Spinal cord (tissue), 10 donors: ENCODE measurements at places on chromosomes 5 and 9.
A peak's percentile ranks its signal among the peaks of the same experiment; 100 is the strongest.

DNA sequence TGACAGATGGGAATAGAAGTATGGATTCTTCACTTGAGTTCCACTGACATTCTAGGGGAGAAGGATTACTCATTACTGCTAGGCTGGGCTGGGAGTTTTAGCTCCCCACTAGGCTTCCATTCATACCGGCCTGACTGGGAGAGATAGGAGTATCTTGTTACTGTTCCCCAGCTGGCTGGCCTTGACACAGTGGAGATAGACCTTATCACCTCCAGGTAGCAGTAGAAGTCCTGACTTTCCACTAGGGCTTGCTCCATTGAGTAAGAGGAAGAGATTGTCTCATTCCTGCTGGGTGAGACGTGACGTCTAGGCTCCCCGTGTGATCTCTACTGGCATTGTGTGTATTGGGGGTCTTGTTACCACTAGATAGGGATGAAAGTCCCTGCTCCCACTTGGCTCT, 156.4 kb downstream of the CACNA1B start:
- DNase-seq: no peak

- no peak for DNase-seq
Observed at GRCh38 chr5:90962481-90962880, 403.9 kb downstream of the ADGRV1 start.

- no peak for DNase-seq
Observed at GRCh38 chr5:135891791-135892190, 3.9 kb downstream of the IL9 start.

DNA sequence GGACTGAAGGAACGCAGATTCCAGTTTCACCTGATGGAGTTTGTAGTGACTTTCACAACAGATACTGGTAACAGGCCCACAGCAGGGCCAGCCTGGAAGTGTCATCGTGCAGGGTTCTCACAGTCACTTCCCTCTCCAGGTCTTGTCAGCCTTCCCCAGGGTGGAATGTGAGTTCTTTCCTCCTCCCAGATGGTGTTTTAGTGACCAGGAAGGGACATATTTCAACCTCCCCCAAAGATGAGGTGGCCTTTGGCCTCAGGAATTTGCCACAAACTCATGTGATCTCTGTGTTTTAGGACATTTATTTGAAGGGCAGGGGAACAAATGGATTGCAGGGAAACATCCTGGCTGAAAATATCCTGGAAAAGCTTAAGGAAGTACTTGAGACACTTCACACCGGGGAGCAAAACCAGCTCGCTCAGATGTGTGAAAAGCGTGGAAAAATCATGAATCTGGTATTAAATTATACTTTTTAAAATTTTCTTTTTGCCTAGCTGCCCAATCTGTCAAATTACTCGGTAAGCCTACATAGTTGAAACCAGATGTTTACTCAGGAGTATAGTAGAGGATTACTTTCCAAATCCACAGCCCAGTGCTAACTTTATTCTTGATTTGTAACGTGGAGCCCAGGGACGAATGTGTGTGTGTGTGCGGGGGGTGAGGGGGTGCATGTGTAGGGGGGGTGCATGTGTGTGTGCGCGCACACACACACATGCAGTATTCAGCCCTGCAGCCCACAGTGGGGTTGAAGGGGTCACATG, 66.8 kb downstream of the PTPDC1 start:
- DNase-seq: no peak

DNA sequence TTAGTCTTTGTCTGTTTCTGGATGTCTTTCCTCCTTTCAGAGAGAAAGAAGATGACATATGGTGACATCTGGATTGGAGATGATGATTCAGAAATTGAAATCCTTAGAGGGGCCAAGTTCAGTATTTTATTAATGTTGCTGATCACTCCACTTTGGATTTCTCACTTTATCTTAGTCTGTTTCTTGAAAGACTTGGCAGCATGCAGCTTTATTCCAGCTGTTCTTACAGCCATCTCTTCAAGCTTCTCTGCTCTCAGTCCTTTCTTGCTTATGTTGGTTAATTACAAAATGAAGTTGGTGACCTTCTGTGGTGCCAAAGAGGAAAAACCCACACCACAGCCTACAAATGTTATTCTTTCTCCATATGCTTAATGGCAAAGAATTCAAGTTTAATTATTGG, 62.1 kb downstream of the SNCAIP start:
- no peak for DNase-seq

DNA sequence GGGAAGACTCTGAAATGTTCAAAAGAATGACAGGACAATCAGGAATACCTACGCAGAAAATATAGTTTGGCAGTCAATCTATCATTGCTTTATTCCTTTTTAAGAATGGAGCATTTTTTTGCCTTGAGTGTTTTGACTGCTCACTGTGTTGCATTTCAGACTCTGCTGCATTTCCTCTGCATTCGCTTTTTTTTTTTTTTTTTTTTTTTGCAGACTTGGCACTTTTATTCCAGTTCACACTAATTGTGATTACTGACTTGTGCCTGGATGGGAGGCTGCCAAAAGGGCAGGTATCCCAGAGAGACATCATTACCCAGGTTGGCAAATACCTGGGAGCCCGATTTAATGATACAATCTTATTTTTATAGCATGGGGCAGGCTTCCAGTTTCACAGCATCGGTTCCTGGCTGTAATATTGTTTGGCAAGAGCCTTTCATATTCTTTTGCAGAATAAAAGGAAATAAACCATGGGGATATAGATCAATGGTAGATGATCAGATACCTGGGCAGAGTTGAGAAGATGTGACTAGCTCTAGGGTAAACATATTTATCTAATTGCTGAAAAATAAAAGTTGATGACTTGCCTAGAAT, 1132.6 kb downstream of the MAT2B start:
- DNase-seq: peak; percentile 7

DNA sequence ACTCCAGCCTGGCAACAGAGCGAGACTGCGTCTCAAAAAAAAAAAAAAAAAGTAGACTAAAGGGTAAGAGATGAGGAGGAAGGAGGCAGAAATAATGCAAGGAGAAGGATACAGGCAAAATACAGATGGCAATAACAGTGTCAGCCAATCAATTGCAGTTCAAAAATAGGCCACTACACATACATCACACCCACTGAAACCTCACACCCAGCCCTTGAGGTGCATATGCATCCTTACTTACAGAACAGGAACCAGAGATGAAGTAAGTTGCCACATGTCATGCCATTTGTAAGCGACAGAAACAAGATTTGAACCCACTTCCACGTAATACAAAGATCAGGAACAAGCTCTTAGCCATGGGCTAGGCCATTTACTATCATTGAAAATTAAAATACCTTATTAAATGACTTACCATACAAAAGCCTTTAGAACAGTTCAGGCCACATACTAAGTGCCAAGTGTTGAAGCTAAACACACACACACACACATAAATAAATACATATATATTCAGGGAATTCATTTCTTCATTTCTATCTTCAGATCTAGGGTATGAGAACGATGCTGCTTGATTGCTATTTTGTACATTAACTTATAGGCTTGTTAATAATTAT, 98.4 kb downstream of the FNBP1 start:
- no peak for DNase-seq

GRCh38 chr9:88723751-88724150, 188.8 kb downstream of the NXNL2 start:
- no peak for DNase-seq

DNA sequence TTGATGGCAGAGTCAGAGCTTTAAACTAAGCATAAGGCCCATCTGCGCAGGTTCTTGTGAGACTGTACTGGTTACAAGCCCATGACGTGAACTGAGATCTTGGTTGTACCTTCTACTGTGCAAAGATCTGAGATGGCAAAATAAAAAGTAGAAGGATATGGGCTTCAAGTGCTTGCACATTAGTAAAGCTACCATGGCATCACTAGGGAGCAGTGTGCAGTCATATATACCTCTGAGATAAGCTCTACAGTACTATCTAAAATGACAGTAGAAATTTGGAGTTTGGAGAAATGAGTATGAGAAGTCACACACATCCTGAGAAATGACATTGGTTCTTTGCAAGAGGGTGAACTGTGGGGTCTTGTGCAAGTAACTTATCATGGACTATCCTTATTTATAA, 408.2 kb upstream of the PRR16 start:
- DNase-seq: peak; percentile 26

- no peak for DNase-seq
Observed at GRCh38 chr5:156383510-156384265, 56.7 kb downstream of the SGCD start.

DNA sequence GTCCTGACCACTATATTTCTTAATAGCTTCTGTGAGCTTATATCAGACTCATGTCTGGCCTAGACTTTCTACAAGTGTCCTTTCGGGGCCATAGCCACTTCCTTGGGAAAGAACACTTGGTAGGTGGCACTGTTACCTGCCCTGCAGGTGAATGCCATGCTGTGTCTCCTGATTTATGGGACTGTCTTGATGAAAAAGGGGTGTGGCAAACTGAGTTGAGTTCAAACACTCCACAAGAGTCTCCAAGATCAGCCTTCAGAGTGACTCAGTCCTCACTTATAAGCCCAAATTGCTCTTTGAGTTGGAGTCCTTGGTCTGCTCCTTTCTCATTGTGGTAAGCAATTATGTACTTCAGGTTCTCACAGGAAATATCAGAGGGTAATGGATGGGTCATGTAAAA, 9.9 kb upstream of the ANKHD1 start:
- DNase-seq: no peak

DNA sequence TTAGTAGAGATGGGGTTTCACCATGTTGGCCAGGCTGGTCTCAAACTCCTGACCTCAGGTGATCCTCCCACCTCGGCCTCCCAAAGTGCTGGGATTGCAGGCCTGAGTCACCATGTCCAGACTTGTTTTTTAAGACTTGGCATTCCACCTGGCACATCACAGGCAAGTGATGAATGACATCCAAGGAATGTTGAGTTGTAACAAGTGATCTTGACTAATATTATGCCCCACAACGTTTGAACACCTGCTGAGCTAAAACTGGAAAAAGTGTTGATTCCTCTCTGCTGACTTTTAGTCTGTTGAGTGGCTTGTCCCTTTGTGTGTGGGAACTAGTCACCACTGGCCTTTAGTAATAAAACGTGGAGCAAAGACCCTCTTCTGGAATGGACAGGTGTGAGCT, 54.6 kb downstream of the SUB1 start:
- no peak for DNase-seq

DNA sequence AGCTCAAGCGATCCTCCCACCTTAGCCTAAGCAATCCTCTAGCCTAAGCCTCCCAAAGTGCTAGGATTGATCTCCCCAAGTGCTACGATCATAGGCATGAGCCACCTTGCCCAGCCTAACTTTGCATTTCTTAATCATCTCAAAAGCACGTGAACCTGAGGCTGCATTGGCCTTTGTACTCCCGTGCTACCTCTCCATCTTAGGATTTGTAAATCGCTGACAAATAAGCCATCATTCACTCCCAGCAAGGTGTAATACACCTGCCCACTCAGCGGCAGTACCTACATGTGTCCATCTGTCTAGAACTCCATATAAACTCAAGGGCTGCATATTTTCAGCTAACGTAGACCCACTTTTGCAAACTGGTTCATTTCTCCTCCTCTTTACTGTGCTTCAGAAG, 2.8 kb downstream of the ANKH start:
- DNase-seq: no peak

- DNase-seq: no peak
Observed at GRCh38 chr9:132167192-132167591, 5.3 kb downstream of the NTNG2 start.

DNA sequence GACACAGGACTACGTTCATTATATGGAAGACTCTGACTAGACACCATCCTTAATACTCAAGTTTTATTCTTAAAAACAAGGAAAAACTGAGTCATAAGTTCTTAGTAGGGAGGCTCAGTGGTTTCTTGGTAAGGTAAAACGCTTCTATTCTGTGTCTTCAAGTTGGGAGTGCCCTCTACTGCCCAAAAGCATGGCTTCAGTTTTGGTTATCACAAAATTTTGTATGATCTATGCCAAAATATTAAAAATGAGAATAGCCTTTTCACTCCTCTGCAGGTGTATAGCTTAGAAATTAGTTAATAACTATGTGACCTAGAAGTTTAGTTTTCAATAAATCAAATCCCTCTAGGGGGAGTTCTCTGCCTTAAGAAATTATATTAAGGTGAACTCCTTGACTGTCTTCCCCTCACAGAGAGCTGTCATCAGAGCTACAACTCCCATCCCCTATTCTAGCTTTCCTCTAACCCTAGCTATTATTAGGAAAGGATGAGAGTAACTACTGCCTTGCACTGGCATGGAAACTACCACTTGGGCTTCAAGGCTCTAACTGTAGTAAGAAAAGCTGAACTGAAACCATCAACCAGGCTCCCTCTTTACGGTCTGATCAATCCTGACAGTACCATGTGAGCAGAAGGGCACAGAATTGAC, 189.7 kb downstream of the GNAQ start:
- no peak for DNase-seq

- DNase-seq: no peak
Observed at GRCh38 chr5:76527685-76528161, 95.5 kb downstream of the F2RL2 start.

DNA sequence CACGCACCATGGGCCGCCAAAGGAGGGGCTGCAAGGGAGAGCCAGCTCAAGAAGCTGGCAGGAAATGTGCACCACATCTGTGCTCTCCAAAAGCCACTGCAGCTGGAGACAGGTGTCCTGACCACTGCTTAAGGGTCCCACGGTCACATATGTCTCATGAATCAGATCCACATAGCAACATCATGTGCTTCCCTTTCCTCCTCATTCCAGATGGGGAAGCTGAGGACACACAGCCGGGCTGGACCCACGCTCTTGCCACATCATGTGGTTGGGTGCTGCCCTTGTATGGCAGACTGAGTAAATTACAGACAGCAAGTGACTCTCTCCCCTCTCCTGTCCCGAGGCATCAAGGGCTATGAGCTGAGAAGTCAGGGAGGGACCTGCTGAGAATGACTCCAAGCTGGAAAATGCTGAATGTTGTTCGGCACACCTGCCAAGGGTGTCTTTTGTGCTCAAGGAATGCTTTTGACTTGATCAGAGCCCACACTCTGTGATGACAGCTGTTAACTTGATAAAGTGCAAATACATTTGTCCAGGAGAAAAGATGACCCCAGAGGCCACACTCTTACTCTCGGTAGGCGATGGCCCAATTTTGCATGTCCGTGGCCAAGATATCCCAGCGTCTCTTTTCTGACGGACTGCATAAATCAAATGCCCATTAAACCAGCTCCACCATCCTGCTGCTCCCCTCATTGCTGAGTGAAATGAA, 58.2 kb downstream of the NSUN2 start:
- no peak for DNase-seq

- DNase-seq: no peak
Observed at GRCh38 chr9:97689401-97690180, 7.5 kb downstream of the XPA start.

DNA sequence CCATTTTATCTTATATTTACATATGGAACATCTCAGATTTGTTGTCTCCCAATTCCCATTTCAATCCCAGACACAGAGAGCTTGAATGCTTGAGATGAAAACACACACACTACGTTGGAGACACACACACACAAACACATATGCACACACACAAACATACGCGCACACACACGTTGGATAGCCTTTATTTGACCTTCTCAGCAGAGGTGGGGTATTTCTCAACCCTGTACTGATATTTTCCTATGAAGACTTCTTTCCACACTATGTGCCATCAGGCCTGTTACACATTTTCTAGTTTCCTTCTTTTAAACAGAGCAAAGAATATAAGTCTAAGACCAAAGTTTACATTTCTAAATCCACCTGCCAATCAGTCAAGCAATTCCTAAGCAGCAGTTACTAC, 291.0 kb downstream of the TAF11L14 start:
- DNase-seq: no peak

GRCh38 chr5:61303346-61303745, 28.7 kb upstream of the ZSWIM6 start:
- DNase-seq: no peak

- DNase-seq: no peak
Observed at GRCh38 chr5:82031220-82032119, 59.6 kb downstream of the ATG10 start.
